ENCODE measurements at places on chromosomes 1 and 21.

- DNase-seq: no peak
Observed at GRCh38 chr1:47751193-47751592, 246.0 kb downstream of the TRABD2B start.

DNA sequence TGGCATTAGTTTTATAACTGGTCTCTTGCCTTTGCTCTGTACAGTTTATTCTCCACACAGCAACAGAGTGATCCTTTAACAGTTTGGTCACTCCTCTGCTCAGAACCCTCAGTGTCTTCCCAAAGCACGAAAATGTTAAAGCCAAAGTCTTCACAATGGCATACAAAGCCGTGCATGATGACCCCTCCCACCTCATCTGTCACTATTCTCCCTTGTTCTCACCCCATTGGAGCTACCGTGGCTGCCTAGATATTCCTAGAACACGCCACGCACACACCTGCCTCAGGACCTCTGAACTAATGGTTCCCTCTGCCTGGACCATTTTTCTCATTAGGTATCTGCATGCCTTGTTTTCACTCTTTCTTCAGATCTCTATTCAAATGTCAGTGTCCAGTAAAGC, 8.6 kb upstream of the SEMA4A start:
- no peak for DNase-seq

GRCh38 chr1:174243451-174244000, 84.2 kb downstream of the RABGAP1L start:
- DNase-seq: no peak

DNA sequence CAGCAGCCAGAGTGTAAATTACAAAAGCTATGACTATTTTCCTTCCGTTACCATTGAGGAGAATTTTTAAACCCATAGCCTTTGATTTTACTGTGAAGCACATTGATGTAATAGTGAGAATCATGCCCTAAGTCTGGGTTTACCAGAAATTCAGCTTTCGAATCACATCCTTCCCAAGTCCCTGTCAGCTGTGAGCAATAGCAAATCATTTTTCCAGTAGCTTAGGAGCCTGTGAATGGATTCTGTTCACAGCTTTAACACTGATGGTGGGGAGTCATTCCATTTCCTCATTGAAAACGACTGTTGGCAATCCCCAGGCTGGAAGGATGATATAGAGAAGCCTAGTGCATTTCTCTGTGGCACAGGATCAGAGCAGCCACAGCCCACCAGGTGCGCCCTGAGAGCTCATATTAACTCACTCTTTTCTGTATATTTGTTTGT, 82.2 kb upstream of the C1orf105 start:
- no peak for DNase-seq

GRCh38 chr1:210043058-210043457, 105.0 kb downstream of the SYT14 start:
- DNase-seq: no peak

GRCh38 chr1:13595411-13595810, 11.8 kb downstream of the PDPN start:
- DNase-seq: no peak

- DNase-seq: no peak
Observed at GRCh38 chr1:30748699-30749401, 8.7 kb downstream of the LAPTM5 start.

DNA sequence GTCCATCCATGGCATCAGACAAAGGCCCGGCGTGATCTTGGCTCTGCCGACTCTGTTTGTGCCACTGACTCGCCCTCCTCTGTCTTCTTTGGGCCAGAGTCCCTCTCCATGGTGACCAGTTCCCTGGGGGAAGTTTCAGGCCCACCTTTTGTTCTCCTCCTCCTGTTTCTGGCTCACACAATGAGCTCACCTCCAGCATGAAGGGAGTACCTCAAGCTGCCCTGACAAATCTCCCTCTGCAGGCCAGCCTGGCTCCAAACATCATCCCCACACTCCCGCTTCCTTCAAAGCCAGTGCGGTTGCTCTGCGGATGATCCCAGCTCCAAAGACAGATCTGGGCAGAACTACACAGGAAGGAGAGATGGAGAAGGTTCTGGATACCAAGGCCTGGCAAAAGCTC, 576.6 kb downstream of the NPHP4 start:
- DNase-seq: no peak

GRCh38 chr1:29650041-29650400, 413.7 kb downstream of the PTPRU start:
- DNase-seq: no peak

GRCh38 chr21:17783481-17784179, 35.5 kb downstream of the C21orf91 start:
- DNase-seq: no peak

- no peak for DNase-seq
Observed at GRCh38 chr1:160449494-160449893, 49.1 kb downstream of the VANGL2 start.

Data from HEK293T (cell line).